ENCODE measurements at places on chromosomes 2 and 18.

DNA sequence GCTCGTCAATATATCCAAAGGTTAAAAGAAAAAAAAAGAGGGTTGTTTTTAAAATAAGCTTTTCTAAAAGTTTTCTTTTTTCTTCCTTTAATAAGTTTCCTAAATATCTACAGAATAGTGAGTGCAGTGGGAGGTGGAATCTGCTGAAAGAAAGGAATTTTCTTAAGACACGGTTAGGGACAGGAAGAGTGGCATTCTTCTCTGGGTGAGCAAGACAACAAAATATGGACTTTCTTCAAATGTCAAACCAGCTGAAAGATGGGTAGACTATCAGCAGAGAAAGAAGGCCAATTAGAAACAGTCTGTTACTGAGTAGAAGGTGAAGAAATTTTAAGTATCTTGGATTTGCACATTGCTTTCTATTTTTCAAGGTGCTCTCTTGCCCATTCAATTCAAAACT is 222.7 kb upstream of the PIK3C3 start:
- no peaks in the 10 kb centered on the region for H3K36me3 ChIP-seq
- no peak for ATAC-seq
- no peaks in the 10 kb centered on the region for H3K4me1 ChIP-seq
- H3K27me3 ChIP-seq: no peaks in the 10 kb centered on the region

DNA sequence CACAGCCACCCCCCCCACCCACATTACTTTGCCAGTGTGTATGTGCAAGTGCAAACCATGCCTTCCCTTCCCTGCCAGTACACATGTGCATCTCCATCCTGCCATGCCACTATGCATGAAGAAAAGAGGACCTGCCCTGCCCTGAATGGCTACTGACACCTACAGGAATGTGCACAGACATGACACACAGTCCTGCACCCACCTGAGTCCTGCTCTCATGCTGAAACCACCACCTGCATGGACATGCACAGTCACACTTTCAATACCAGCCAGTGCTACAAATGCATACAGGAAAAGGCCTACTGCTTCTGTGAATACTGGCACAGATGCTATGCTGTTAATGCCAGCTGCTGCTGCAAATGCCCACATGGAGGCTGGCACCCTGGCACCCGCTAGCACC is 334.4 kb upstream of the DLGAP1 start:
- H3K27me3 ChIP-seq: no peaks in the 10 kb centered on the region
- ATAC-seq: no peak
- no peaks in the 10 kb centered on the region for H3K4me1 ChIP-seq
- no peaks in the 10 kb centered on the region for H3K36me3 ChIP-seq
- no peak overlapping the region for H3K4me3 ChIP-seq

DNA sequence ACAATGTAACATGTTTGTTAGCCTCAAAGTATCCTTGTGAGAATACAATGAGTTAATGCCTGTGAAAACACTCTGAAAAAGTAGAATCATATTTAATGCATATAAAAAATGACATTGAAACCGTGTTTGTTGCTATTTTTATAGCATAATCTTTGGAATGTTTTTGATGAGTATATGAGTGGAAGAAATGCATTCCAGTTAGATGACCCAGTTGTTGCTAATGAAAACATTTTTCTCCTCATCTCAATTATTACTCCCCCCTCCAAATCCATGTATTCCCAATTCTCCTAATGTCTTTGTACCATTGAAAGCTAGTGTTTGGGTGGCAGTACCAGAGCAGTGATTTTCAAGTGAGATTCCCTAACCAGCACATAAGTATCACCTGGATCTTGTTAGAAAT is 67.1 kb upstream of the DSEL start:
- no peaks in the 10 kb centered on the region for H3K4me1 ChIP-seq
- no peak overlapping the region for H3K4me3 ChIP-seq
- no peak for ATAC-seq
- H3K27me3 ChIP-seq: no peaks in the 10 kb centered on the region

- H3K27me3 ChIP-seq: no peaks in the 10 kb centered on the region
- no peak overlapping the region for H3K27ac ChIP-seq
- no peak for ATAC-seq
- H3K4me3 ChIP-seq: no peak overlapping the region
- H3K4me1 ChIP-seq: no peaks in the 10 kb centered on the region
- H3K36me3 ChIP-seq: no peaks in the 10 kb centered on the region
Observed at GRCh38 chr18:69889009-69889408, 58.7 kb downstream of the CD226 start.

- H3K36me3 ChIP-seq: no peaks in the 10 kb centered on the region
- ATAC-seq: no peak
- H3K27ac ChIP-seq: no peak overlapping the region
- no peaks in the 10 kb centered on the region for H3K27me3 ChIP-seq
Observed at GRCh38 chr2:85830645-85831044, 58.1 kb downstream of the ST3GAL5 start.

DNA sequence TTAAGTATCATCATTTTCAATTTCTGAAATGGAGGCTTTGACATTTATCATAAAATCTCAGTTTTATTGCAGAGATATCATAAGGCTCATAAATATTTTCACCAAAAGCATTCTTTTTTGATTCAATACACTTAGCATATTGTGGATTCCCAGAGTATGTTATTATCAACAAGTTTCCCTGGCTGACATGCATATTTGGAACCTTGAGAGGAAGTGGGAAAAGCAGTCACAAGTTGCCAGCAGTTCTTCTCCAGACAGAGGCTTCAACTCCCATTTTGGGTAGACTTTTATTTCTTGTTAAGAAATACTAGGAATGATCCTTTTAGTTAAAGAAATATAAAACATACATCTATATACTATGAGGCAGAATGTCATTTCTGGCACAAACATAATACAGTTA is 236.5 kb downstream of the ASXL3 start:
- no peak overlapping the region for H3K27ac ChIP-seq
- H3K4me3 ChIP-seq: no peak overlapping the region
- H3K36me3 ChIP-seq: no peaks in the 10 kb centered on the region
- H3K27me3 ChIP-seq: peaks cover 9% of the 10 kb centered on the region

DNA sequence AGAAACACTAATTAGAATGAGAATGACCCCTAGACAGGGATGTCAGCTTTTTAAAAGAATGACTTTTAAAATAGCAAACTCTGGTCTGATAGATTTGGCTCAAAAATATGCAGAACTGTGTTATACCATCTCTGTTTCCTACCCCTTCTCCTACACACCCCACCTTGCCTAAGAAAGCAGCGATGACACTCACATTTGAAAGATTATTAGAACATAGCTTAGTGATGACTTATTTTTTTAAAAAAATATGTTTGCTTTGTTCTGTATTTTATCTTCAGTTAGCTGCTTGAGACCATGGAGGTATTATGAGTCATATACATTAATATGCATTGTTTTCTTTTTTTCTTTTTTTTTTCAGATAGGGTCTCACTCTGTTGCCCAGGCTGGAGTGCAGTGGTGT is 176.7 kb upstream of the TPO start:
- ATAC-seq: no peak
- no peaks in the 10 kb centered on the region for H3K4me1 ChIP-seq
- no peaks in the 10 kb centered on the region for H3K36me3 ChIP-seq
- peaks cover 17% of the 10 kb centered on the region for H3K27me3 ChIP-seq
- H3K27ac ChIP-seq: no peak overlapping the region

DNA sequence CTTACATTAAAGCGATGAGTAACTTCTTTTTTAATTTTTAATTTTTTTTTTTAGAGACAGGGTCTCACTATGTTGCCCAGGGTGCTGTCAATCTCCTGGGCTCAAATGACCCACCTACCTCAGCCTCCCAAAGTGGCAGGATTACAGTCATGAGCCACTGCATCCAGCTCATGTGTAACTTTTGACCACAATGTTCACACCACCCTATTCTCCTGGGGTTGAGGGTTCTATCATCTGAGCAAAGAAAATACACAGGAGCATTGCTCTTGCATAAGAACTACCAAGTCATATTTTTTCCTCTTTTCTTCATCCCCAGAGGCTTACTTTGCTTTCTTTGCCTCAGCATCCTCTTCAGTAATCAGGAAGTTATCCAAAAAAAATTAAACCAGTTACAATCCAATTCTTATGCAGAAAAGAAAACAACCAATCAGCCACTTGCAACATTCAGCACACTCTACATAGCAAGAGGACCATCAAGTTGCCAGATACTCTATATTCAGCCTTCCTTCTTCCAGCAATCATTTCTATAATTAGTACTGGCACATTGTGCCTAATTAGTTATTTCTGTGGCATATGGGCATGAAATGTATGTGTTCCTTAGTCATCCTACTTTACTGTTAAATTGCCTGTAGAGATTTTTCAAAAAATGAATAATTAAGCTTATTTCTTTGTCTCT is 345.6 kb downstream of the AKAIN1 start:
- no peak overlapping the region for H3K27ac ChIP-seq
- H3K4me1 ChIP-seq: no peaks in the 10 kb centered on the region
- no peak overlapping the region for H3K4me3 ChIP-seq
- H3K36me3 ChIP-seq: no peaks in the 10 kb centered on the region
- ATAC-seq: no peak
- H3K27me3 ChIP-seq: no peaks in the 10 kb centered on the region

DNA sequence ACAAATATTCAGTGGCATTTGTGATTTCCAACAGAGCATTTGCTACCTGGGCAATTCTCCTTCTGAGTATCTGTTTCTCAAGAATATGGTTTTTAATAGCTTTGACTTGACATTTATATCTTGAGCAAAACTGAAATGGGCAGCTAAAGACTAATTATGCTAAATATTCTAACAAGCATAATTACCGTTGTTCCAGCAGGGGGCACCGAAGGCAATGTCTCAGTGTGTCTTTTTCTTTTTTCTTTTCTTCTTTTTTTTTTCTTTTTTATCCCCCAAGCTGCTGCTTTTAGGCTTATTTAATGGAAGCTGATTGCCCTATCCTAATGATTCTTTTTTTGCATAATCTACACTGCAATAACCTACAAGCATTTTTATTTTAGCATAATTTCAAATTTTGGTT is 138.9 kb upstream of the NABP1 start:
- no peak for ATAC-seq
- no peaks in the 10 kb centered on the region for H3K36me3 ChIP-seq
- no peaks in the 10 kb centered on the region for H3K4me1 ChIP-seq
- H3K27ac ChIP-seq: no peak overlapping the region
- H3K27me3 ChIP-seq: no peaks in the 10 kb centered on the region

GRCh38 chr2:207319316-207319715 is 153.6 kb upstream of the KLF7 start:
- ATAC-seq: no peak
- no peak overlapping the region for H3K27ac ChIP-seq
- no peak overlapping the region for H3K4me3 ChIP-seq

DNA sequence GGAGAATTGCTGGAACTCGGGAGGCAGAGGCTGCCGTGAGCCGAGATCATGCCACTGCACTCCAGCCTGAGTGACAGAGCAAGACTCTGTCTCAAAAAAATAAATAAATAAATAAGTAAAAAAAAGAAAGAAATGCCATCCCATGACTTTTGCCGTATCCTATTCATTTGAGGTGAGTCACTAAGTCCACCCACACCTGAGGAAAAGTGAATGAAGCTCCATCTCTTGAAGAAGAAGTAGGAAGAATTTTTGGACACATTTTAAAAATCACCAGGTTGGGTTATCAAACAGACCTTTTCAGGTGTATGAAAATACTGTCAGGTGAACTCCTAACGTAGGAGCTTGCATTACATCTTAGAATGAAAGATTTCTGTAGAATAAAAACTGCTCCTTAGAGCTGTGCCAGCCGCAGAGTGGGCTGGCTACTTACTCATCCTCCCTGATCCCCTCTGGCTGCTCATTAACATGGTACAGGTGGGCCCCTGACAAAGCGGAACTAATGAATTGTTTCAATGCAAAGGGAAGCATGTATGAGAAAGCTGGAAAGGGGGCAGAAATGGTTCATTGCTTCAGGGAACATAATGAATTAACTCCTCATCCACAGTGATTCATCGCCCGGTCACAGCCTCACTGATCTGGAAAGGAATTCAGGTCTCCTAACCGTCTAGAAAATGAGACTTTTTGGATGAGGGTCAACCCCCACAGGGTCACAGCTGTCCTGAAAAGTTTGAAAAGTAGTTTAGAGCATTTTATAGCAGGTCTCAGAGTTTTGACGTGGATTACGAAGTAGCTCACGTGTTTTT is 191.4 kb downstream of the SPP2 start:
- peaks cover 7% of the 10 kb centered on the region for H3K27me3 ChIP-seq
- no peaks in the 10 kb centered on the region for H3K36me3 ChIP-seq
- no peaks in the 10 kb centered on the region for H3K4me1 ChIP-seq
- H3K4me3 ChIP-seq: no peak overlapping the region
- no peak overlapping the region for H3K27ac ChIP-seq
- ATAC-seq: no peak

GRCh38 chr2:241924069-241924908 is 54.8 kb downstream of the RTP5 start:
- H3K27me3 ChIP-seq: no peaks in the 10 kb centered on the region
- H3K4me1 ChIP-seq: no peaks in the 10 kb centered on the region
- H3K36me3 ChIP-seq: no peaks in the 10 kb centered on the region
- no peak overlapping the region for H3K4me3 ChIP-seq
- no peak for ATAC-seq

DNA sequence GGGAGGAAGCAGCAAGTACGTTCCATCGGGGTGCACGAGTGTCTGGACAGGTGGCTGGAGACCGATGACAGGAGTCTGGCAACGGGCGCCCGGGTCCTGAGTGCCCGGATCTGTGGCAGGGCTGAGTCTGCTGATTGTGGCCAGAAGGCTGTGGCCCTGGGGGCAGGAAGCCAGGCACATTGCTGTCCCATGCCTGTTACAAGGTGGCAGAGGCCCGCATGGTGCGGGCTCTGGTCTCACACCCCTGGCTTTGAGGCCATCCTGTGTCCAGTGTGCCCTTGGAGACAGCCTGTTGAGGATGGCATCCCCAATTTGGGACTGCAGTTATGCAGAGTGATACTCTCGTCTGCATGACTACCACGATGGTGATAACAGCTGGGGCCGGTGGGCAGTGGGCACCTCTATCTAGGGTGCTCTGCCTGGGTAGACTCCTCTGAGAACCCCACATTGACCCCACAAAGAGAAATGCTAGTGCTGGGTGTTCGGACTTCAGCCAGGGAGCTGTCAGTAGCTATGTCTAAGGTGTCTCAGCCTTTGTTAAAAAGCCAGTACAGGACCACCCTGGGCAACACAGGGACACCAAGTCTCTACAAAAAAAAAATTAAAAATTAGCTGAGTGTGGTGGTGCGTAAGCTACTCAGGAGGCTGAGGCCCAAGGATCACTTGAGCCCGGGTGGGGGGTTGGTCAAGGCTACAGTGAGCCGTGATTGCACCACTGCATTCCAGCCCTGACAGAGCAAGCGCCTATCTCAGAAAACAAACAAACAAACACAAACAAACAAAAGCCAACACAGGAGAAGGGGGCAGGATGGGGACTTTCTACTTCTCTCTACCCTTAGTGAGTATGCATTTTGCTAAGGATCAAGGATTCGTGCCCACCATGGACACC is 88.3 kb downstream of the RHOB start:
- ATAC-seq: no peak
- peaks cover 32% of the 10 kb centered on the region for H3K4me1 ChIP-seq
- H3K36me3 ChIP-seq: no peaks in the 10 kb centered on the region
- H3K4me3 ChIP-seq: no peak overlapping the region
- H3K27ac ChIP-seq: no peak overlapping the region

- peaks cover 5% of the 10 kb centered on the region for H3K36me3 ChIP-seq
- peaks cover 23% of the 10 kb centered on the region for H3K27me3 ChIP-seq
- H3K4me1 ChIP-seq: peaks cover 100% of the 10 kb centered on the region
- H3K27ac ChIP-seq: peak overlapping the region; percentile 99
- peak overlapping the region; percentile 48 for H3K4me3 ChIP-seq
- peak; percentile 8 for ATAC-seq
Observed at GRCh38 chr2:219447242-219448098, 12.8 kb downstream of the SPEG start.

GRCh38 chr2:202717598-202718310 is 83.0 kb downstream of the FAM117B start:
- no peak for ATAC-seq
- H3K4me1 ChIP-seq: no peaks in the 10 kb centered on the region
- H3K4me3 ChIP-seq: no peak overlapping the region

All from gastroesophageal sphincter (tissue), 4 donors.